Activated CD4-positive, CD25-positive, alpha-beta regulatory T cell treated with anti-CD3 and anti-CD28 coated beads, Interleukin-2, amount 50 U/mL, for 72 hours (primary cell): ENCODE measurements at places on chromosomes 1 and 21.

GRCh38 chr1:14309984-14310383 is 288.5 kb upstream of the KAZN start:
- no peak for DNase-seq

DNA sequence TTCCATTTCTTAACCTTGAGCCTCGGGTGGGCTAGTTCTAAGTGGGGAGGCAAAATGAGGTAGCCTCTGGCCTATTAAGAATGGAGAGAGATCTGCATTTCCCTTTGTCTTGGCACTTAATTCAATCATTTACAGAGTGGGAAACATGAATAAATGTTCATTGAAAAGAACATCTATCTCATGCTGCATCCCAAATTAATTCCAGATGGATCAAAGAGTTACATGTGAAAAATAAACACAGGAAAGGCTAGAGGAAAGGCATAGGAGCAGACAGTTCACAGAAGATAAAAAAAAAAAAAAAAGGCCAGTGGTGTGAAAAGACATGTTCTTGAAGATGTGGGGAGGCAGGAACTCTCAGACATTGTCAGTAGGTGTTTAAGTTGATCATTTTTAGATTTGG is 35.7 kb upstream of the EPS8L3 start:
- DNase-seq: no peak

DNA sequence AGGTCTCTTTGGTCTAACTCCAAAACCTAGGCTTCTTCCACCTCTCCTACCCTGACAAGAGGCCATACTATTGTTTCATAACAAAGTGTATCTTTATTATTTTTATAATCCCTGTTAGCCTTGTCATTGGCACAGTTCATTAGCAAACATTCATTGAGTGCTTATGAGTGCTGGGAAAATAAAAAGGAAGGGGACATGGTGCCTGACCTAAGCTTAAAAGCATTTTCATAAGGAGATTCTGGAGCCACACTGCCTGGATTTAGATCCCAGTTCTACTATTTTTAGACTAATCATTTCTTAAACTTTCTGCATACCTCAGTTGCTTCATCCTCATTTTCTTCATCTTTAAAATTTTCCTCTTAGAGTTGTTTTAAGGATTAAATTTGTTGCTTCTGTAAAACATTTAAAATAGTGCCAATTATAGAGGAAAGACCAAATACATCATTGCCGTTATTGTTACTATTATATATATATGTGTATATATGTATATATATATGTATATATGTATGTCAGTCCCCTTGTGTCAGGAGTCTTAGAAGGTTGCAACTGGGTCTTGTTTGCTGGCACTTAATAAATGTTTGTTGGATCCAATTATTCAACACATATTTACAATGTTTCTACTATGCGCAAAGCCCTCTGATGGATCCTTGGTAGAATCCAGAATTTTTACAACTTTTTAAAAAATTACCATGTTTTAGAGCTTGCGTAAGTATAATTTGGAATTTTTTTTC is 250.9 kb upstream of the SGIP1 start:
- no peak for DNase-seq

GRCh38 chr1:189192741-189193520 is 1284.7 kb downstream of the BRINP3 start:
- DNase-seq: no peak

GRCh38 chr1:235984041-235984825 is 80.7 kb downstream of the NID1 start:
- DNase-seq: no peak

DNA sequence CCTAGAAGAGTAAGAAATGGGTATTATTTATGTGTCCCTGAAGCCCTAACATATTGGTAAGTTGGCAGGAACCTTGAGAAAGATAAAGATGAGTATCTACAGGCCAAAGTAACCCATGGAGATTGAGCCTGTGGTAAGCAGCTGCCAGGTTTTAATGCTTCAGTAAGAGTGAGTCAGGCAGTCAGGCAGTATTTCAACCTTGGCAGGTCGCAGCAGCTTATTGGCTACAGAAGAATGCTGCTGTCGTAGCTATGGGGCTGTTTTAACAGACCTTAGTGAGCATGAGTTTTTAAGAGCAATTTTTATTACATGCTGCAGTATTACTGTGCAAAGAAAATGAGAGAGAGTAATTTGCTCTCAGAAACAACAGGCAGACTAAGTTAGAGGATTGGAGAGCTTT is 10.3 kb upstream of the SLC30A10 start:
- DNase-seq: no peak

DNA sequence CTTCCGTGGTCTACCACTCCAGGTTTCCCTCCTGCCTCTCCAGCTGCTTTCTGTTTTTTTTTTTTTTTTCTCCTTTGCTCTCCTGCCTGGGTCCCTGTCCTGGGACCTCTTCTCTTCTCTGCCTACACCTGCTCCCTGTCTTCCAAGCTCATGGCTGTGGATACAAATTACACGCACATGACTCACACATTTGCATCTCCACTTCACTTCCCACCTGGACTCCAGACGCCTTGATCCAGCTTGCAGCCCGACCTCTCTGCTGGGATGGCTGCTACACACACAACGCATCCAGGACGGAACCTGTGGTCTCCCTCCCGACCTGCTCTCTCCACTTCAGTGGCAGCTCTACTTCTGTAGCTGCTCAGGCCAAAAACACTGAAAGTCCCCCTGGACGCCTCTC is 44.4 kb upstream of the B3GALT5 start:
- no peak for DNase-seq

GRCh38 chr1:172742599-172743500 is 83.9 kb downstream of the FASLG start:
- DNase-seq: no peak

DNA sequence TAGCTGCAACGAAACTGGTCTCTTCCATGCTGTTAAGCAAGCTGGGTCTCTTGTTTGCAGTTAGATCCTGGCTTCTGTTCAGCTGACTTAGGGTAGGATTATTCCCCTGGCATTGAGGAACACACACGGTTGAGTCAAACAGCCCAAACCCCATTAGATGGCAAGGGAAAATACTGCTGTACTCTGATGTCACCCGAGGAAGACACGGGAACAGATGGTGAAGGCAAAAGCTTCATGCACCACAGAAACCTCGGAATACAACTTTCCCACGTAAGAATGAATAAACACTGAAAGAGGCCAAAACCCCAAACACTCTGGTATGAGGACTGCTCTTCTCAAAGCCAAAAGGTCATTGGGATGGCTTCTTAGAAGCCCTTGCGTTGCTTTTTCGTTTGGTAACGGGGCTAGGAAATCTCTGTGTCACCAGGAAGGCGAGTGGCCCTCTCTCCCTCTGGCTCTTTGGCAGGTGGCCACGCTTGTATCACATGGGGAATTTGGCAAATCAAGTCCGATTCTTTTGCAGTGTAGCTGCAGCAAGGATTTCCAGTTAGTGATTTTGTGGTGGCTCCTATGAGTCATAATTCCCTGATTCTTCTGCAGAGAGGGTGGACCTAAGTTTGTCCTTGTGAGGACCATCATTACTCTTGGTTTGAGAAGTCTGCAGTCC is 16.7 kb upstream of the LYST start:
- DNase-seq: no peak

GRCh38 chr1:47644212-47644573 is 206.3 kb downstream of the FOXD2 start:
- no peak for DNase-seq

DNA sequence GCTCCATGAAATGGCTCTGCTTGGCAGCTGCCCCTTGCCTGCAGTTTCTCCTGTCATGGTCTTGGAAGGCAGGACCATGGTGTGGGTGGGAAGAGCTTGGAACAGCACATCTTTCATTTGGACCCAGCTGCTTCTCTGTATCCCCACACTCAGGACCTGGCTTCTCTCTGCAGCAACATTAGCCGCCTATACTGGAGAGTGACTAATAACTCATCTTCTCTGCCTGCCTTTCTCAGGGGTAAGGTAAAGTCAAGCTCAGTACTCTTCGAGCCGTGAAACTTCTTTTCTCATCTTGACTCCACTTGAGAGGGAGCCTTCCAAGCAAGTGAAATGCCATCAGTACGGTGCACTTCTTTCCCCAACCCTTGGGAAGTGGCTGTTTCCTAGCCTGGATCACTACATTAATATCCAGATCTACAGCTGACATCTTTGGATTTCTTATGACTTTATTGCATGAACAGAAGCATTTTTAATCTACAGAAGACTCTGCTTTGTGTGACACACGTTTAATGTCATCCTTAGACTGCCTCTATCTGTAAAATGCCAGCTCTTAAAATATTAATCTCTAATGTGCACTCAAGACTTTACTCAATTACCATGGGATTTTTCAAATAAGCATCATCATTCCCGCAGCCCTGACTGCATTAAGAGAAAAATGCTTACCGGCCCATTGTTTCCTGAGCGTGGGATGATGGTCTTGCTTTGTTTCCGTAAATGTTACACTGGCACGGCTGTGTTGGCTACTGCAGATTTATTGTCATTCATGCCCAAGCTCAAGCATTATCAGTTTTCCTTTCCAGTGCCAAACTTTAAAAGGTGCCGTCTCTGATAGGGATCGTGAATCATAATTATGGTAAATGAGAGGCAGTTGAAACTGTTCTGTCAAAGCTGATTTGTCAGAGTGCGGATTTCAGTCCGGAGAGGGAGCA is 242.9 kb downstream of the HHAT start:
- DNase-seq: no peak

DNA sequence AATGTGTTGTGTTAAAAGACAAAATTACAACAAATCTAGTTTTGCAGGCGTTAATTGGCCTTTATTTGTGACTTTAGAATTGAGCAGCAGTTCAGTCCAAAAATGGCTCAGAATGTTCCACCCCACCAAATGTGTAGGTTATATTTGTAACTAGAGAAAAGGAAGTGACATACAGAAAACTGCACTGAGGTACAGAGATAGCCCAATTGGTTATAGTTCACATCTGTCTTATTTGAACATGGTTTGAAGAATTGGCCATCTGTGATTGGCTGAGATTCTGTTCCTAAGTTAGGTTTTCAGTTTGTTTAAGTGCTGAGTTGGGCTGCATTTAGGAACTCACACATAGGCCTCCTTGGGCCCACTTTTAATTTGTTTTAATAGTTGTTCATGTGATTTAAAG is 12.0 kb upstream of the FMO2 start:
- DNase-seq: no peak

DNA sequence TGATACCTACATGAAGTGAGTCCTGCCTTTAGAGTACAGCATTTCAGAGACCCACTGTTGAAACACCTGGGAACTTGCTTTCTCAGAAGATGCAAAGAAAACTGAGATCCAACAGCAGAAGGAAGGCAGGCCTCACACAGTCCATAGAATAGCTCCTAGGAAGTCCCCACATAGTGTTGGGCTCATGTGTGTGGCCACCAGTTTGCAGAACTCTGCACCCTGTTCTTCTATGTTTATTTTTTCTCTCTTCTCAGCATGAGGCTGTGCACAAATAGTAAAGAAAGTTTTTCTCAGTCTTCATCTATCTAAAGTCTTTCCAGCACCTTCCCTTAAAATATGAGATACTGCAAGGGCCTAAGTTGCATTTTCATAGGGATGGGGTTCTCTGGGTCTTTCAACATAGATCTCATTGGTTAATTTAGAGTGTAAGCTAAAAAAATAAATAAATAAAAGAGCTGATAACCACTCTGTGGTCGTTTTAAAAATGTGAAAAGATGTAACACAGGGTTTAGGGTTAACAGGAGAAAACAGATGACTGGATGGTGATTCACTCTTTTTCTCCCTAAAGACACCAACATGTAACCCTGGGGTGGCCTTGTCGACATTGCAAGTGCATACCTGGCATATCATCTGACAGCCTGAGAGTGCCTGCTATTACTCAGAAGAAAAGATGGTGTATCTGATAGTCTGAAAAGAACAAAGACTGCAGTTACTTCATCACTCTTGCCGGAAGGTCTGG is 94.6 kb downstream of the ZC3H11B start:
- no peak for DNase-seq
